ENCODE measurements at places on chromosomes 12 and 14.

GRCh38 chr14:81275305-81276072 lies 54.7 kb upstream of the GTF2A1 start:
- no peak for DNase-seq

DNA sequence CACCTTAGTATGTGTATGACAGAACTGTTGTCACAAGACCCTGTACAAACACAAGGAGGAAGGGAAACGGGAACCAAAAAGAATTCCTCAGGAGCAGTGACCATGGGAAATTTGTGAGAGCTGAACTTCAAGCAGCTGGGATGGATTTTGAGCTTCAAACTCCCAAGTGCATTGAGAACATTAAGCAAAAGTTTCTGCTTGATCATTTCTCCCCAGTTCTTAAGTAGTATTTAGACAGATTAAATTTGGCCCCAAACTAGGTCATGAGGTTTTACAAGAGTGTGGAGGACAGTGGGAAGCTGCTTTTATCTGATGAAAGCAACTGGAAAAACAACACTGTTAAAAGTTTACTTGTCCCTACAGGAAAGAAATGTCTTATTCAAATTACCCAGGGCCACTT lies 206.0 kb upstream of the DCN start:
- DNase-seq: no peak

DNA sequence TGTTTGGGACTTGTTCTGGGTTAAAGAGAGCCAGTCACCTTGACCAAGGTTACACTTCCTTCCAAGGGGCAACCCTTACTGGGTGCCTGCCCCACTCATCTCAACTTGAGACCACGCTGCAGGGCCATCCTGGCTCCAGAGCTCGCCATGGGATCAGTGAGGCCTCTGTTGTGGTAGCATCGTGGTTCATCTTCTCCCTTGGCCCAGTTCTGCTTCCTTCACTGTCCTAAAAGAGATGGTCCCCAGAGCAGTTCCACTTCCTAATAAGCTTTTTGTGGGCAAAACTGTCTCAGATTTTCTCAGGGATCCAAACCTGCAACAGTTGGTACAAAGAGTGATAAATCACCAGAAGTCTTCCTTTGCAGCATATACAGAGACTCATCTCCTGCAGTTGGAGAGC lies 165.9 kb upstream of the TMEM260 start:
- no peak for DNase-seq

GRCh38 chr12:118436986-118437385 lies 60.6 kb downstream of the SUDS3 start:
- DNase-seq: no peak

DNA sequence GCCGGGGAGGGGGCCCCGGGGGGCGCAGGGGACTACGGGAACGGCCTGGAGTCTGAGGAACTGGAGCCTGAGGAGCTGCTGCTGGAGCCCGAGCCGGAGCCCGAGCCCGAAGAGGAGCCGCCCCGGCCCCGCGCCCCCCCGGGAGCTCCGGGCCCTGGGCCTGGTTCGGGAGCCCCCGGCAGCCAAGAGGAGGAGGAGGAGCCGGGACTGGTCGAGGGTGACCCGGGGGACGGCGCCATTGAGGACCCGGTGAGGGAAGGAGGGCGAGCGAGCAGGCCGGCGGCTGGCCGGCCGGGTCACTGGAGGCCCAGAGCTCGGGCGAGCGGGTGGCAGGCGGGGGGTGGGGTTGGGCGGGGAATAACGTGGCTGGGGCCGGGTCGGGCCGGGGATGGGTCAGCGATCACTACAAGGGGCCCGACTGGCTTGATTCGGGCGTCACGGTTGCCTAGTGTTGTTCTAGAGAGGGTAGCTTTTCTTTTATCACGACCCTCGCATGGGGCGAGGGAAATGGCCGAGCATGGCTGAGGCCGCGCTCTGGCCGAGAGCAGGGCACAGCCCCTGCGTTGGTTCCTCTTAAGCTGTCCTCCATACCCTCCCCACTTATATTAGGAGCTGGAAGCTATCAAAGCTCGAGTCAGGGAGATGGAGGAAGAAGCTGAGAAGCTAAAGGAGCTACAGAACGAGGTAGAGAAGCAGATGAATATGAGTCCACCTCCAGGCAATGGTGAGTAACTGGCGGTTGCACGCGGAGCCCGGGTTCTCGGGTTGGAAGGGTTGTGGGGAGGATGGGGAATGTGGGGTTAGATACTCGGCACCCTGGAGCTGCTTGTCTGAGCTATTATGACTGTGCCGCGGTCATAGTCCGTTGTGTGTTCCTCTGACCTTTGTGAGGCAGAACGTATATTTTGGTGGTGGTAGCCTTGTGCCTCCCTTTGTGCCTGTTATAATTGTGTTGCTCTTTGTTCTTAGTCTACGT lies 603 bp downstream of the PABPN1 start:
- peak; percentile 41 for DNase-seq

DNA sequence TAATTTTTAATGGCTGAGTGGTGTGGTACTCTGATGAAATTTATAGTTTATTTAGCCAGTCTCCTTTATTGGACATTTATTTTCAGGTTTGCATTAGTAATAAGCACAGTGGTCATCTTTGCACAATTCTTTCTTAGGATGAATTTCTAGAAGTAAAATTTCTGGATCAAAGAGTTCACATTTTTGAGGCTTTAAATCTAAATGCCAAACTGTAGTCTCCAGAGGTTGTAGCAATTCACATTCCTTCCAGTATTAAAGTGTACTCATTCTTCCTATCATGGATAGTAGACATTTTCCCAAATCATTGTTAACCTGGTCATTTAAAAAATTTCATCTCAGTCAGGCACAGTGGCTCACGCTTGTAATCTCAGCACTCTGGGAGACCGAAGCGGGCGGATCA lies 24.8 kb downstream of the SLC39A9 start:
- no peak for DNase-seq

DNA sequence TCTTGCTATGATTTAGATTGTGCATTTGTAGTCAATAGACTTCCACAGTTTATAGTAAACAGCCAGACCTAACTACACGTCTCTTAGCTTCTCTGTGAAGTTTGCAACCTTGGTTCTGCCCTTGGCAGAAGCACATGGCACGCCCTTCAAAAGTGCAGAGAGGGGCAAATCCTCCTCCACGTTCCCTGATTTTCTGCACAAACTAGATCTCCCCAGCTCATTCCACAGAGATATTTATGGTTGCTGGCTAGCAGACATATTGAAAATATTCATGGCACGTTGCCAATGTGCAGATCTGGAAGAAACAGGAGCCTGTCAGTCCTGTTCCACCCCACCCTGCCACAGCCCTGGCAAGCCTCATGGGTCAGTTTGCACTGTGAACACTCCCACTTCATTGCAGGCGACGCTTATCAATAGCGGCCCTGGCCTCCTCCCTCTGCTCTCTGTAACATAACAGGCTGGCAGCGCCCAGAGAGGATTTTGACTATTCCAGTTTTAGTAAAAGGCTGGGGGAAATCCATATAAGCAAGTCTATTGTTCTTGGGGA lies 6.5 kb upstream of the LGALS3 start:
- DNase-seq: no peak

GRCh38 chr14:25215607-25216006 lies 165.7 kb upstream of the STXBP6 start:
- DNase-seq: no peak

GRCh38 chr12:579420-580110 lies 83.7 kb downstream of the NINJ2 start:
- DNase-seq: no peak

- DNase-seq: no peak
Measured at GRCh38 chr14:31043379-31043778, 17.2 kb upstream of the STRN3 start.

GRCh38 chr14:23529016-23529415 lies 22.5 kb downstream of the ZFHX2 start:
- DNase-seq: no peak

GRCh38 chr12:91774434-91774921 lies 371.2 kb downstream of the BTG1 start:
- DNase-seq: no peak

DNA sequence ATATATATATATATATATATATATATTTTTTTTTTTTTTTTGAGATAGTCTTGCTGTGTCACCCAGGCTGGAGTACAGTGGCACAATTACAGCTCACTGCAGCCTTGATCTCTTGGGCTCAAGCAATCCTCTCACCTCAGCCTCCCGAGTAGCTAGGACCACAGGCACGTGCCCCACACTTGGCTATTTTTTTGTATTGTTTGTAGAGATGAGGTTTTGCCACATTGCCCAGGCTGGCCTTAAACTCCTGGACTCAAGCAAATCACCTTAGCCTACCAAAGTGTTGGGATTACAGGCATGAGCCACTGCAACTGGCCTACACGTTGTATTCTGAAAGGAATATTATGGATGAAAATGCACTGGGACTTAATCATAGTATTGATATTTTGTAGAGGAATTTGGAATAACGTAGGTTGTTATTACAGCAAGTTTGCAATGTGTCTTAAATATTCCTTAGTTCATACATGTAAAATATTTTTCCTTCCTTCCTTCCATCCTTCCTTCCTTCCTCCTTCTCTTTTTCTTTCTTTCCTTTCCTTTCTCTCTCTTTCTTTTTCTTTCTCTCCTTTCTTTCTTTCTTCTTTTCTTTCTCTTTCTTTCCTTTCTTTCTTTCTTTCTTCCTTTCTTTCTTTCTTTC lies 862 bp downstream of the KLRB1 start:
- DNase-seq: no peak

- no peak for DNase-seq
Measured at GRCh38 chr14:64195199-64195598, 99.0 kb downstream of the ESR2 start.

DNA sequence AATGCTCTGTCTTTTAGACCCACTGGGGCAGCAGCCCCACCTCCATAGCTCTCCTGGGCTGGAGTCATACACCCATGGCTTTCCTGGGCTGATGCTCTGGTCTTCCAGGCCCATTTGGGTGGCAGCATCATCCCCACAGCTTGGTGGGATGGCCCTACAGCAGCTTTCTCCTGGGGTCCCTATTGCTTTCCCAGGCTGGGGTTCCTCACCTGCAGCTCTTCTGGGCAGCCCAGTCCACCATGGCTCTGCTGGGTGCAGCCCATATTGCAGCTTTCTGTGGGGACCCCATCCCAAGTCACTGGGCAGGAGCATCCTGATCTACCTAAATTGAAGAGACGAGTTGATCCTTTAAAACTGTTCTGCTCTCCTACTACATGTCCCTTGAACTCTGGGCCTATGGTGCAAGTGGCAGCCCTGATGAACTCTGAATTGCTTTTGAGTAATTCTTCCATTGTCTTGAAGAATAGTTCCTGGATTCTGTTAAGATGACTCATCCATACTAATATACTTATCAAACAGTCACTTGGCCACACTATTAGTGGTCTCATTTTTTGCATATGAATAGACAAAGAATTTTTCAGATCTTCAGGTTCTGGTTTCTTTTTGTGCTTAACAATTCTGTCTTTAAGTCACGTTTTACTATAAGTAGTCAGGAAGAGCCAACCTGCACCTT lies 390.1 kb downstream of the DPF3 start:
- no peak for DNase-seq

GRCh38 chr12:58225203-58225877 lies 284.0 kb downstream of the ATP23 start:
- no peak for DNase-seq

DNA sequence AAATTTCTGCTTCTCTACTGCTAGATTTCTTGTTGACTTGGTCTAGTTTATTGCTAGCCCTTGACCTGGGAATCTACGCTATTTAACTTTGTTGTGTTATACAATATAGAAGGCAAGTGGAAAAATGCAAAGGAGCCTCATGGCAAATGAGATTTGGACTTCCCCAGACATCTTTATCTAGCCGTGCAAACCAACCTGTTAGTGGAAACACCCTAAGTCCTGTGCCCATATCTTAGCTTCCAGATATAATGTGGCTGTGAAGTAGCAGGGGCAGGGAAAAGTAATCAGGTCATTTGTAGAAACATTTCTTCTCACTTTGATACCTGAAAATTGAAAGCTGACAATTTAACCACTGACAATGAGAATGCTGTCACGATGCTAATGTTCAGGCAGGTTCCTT lies 90.7 kb upstream of the ATP2B1 start:
- no peak for DNase-seq

DNA sequence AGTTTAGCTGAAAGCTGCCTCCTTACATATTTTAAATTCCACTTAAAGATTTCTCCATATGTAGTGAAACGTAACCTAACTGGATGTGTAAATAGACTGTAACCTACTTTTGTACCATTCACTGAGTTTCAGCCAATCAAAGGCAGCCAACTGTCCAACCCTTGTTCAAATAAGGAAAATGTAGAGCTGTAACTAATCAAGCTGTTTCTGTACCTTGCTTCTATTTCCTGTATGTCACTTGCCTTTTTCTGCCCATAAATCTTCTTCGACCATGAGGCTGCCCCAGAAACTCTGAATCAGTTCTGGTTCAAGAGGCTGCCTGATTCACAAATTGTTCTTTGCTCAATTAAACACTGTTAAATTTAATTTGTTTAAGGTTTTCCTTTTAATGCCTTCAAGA lies 6.3 kb downstream of the SLC7A8 start:
- DNase-seq: no peak

GRCh38 chr12:28893365-28893764 lies 255.7 kb upstream of the FAR2 start:
- no peak for DNase-seq

GRCh38 chr12:11804130-11804529 lies 154.7 kb downstream of the ETV6 start:
- DNase-seq: no peak

DNA sequence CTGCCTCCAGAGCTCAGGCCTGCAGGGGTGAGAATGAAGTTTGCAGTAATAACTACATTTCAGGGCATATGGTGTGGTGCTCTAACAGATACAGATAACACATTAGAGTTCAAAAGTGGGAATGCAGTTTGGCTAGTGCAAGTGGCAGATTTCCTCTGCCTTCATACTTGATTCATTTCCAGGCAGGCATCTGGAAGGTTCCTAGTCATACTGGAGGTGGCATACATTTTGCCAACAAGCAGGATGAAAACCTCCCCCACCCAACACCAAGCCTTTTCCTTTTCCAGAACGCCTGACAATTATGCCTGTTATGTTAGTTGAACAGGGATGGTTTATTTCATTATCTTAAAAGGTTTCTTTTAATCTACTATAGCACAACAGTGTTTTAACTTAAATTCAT lies 24.3 kb downstream of the VTI1B start:
- no peak for DNase-seq

DNA sequence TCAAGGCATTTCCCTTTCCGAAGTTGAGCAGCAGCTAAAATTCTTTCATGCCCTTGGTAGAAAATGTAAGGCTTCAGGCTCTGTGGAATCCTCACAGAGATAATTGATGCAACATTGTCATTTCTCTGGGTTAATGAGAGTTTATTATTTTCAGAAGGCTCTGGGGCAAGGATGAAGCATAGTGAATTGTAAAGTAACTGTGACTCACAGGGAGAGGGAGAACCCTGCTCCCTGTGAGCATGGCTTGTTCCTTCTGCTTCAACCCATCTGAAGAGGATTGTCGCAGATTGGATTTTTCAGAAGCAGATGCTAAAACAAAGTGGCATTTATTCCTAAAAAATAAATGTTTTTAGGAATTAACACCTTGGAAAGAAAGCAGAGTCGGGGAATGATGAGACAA lies 41.2 kb downstream of the APOBEC1 start:
- DNase-seq: no peak
